ENCODE measurements at places on chromosomes 3 and 15.

DNA sequence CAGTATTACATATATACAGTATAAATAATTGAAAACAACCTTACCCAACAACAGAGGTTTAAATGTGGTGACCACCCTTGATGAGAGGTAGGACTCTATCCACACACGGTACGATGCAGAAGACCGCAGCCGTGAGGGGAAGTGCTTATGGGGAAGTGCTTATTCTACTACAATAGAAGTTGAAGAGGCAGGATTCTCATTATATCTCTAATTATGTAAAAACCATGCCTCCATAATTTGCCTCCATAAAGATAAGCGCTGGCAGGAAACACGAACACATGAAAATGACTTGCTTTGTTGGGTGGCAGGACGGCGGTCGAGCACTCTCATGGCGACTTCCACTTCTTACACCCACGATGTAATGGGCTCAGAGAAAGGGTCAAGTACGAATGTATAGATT, 7.2 kb upstream of the MUC13 start:
- no peak overlapping the region for H3K27ac ChIP-seq
- H3K4me3 ChIP-seq, result no peak overlapping the region
- no peaks in the 10 kb centered on the region for H3K27me3 ChIP-seq
- no peak for DNase-seq
- no peaks in the 10 kb centered on the region for H3K36me3 ChIP-seq

GRCh38 chr15:51623386-51623938, 891 bp upstream of the DMXL2 start:
- no peaks in the 10 kb centered on the region for H3K27me3 ChIP-seq
- no peaks in the 10 kb centered on the region for H3K36me3 ChIP-seq
- peak overlapping the region; percentile 87 for H3K4me3 ChIP-seq
- H3K27ac ChIP-seq, result peak overlapping the region; percentile 79
- no peak for DNase-seq
- H3K4me1 ChIP-seq, result peaks cover 18% of the 10 kb centered on the region

DNA sequence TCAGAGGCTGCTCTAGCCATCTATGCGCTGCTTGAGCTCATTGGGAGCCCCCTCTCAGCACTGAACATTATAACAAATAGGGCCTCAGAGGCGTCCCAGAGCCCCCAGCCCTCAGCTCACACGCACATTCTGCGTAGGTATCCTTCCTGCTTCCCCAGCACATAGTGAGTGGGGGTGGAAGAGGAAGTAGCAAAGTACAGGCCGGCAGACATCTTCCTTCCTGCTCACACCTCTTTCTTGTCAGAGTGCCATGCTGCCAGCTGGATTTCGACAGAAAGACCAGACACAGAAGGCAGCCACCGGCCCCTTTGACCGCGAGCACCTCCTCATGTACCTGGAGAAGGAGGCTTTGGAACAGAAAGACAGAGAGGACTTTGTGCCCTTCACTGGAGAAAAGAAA, 16.6 kb downstream of the TMOD2 start:
- H3K27me3 ChIP-seq, result no peaks in the 10 kb centered on the region
- DNase-seq, result no peak
- H3K4me3 ChIP-seq, result no peak overlapping the region
- peaks cover 17% of the 10 kb centered on the region for H3K36me3 ChIP-seq

DNA sequence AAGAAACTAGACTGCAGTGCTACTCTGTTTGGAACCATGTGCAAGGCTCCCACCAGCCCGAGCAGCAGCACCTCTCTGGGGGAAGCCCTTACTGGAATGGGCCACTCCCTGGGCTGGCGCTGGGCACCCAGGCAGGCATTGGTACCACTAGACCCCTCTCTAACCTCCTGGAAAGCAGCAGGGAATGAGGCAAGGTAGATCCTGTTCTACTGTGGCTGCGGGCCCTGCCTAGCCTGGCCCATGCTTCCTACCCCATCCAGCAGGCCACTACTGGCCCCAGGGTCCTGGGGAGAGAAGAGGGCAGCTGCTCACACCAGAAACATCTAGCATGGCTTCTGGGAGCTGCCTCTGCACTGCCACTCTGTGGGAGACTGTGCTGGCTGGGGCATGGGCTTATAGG, 44.8 kb downstream of the MESD start:
- H3K4me1 ChIP-seq, result peaks cover 21% of the 10 kb centered on the region
- H3K4me3 ChIP-seq, result no peak overlapping the region
- DNase-seq, result no peak
- H3K27me3 ChIP-seq, result no peaks in the 10 kb centered on the region
- H3K36me3 ChIP-seq, result peaks cover 61% of the 10 kb centered on the region

DNA sequence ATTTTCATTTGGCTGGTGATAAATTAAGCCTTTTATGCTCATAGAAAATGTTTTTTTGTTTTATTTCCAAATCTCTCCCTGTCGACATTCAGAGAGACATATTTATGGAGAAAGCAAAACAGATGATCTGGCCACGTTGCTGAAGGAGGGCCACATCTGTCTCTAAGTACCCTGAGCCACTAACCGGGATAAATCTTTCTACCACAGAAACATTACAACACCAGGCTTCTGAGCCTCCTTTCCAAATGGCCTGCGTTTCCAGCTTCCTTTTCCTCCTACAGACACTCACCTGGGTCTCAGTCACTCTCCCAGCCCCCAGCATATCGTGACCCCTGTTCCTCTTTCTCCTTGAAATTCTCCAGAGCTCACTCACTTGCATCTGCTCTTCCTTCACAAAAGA, 161.0 kb downstream of the ARRDC4 start:
- no peak for DNase-seq
- H3K36me3 ChIP-seq, result no peaks in the 10 kb centered on the region
- H3K4me3 ChIP-seq, result no peak overlapping the region
- H3K27ac ChIP-seq, result no peak overlapping the region

DNA sequence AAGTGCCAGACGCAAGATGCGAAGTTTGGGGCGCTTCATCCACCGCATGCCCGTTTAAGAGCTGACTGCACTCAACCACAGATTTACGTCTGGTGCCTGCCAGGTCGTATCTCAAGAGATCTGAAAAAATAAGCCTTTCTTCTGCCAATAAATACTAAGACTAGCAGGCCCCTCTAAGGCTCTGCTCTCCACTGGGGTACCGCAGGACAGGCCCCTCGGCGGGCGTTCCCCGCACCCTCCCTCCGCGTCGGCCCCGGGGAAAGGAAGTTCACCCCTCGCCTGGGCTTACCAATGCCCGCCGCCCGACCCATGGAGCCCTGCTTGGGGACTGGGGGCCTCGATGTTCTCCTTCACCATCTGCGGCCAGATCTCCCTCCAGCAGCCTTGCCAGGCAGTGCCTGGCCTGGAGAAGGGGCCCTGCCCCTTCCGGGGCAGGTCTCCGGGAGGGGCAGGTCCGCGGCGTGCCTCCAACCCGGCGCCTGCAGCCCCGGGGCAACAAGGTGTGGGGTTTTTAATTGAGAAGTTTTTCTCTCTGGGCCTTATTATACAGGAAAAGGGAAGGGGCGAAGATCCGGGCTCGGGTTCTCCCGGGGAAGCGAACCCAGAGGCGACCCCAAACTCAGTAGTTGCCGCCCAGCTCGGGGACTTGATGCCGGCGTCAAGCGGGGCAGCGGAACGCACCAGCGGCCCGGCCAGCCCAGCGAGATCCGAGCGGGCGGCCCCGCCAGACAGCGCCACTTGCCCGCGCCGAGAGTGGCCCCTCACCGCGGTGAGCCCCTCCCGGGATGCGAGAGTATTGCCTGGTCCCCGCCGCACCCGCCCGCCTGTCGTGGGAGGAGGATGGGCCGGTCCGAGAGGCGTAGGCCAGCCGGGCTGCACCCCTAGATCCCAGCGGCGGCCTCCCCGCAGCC, 735 bp downstream of the GOLGA8B start:
- no peaks in the 10 kb centered on the region for H3K36me3 ChIP-seq
- no peak overlapping the region for H3K27ac ChIP-seq
- no peak for DNase-seq
- no peaks in the 10 kb centered on the region for H3K27me3 ChIP-seq

DNA sequence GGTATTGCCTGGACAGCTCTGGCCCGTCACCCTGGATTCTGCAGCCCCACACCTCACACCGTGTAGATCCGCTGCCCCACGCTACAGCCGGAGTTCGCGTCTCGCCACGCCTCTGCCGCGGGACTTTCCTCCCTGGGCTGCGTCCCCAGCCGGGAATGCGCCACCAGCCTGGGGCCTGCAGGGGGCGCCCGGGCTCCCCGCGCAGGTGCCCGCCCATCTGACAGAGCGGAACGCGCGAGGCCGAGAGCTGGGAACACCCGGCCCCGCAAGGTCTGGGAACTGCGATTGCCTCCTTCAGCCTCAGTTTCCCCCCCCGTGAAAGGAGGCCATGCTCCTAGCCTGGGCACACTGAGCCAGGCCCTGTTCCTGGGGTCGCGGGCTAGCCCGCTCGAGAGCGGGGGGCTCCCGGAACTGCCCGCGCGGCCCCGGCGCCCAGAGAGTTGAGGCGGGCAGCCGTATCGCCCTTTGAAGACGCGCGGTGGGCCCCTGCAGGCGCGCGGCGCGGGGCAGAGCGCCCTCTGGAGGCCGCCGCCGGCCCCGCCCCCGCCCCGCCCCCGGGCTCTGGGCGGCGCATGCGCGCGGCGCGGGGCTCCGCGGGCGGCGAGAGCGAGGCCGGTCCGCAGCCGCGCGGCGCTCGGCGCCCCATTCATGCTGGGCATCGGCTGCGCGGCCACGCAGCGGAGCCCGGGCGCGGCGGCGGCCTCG, at the start of gene PLXNA1:
PLXNA1 (plus strand) TSS at position 645 of the 705 bp plus-strand sequence. CDS start 5,479 bp downstream, outside the sequence.
- H3K36me3 ChIP-seq, result no peaks in the 10 kb centered on the region
- H3K27ac ChIP-seq, result peak within 1 kb of the TSS; percentile 49

DNA sequence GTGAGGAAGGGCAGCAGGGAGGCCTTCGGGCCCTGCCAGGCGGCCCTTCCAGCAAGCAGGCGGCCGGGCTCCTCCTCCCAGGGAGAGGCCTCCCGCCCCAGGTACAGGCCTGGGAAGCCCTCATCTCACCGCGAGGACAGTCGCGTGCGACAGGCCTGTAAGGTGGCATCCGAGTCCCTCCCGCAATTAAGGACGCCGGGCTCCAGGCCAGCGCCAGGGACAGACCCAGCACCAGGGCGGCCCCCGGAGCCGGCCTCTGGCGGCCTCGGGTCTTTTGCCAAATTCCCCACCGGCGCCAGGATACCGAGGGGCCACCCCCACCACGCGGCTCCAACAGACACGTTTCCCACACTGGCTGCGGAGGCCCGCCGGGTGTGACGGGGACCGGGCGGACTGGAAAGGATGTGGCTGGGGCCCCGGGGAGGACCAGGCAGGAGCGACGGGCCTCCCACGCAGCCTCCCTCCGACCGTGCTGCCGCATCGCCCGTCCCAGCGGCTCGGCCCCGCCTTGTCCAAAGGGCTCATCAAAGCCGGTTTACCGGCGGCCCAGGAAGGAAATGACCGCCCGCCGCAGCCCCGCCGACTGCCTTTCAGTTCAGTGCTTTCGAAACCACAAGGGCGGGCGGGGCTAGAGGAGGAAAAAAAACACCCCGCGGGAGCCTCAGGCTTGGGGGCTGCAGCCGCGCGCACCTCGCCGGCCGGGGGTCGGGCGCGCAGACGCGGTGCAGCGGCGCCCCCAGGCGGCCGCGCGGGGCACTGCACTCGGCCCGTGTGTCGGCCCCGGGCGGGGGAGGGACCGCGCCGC, 11.3 kb downstream of the XXYLT1 start:
- DNase-seq, result peak; percentile 97
- H3K27me3 ChIP-seq, result no peaks in the 10 kb centered on the region
- H3K27ac ChIP-seq, result peak overlapping the region; percentile 89
- peaks cover 48% of the 10 kb centered on the region for H3K4me1 ChIP-seq

DNA sequence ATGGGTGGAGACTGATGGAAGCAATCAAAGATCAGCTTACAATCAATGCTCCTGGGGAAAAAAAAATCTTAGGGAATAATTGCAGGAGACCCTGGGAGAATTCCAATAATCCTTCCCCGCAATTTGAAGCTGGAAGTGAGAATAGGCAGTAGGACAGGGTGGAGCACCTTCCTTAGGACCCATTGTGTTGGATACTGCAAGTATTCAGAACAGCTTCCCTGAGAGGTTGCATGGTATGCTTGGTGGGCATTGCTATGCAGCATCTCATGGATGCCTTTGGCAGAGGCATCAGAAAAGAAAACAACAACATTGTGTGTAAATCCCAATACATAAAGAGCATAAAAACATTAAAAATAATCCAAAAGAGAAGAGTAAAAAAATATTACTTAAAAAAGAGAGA, 24.6 kb upstream of the DUT start:
- DNase-seq, result no peak
- H3K27me3 ChIP-seq, result no peaks in the 10 kb centered on the region
- H3K36me3 ChIP-seq, result no peaks in the 10 kb centered on the region
- no peaks in the 10 kb centered on the region for H3K4me1 ChIP-seq
- no peak overlapping the region for H3K4me3 ChIP-seq

- peaks cover 89% of the 10 kb centered on the region for H3K36me3 ChIP-seq
- H3K4me1 ChIP-seq, result no peaks in the 10 kb centered on the region
- no peak overlapping the region for H3K4me3 ChIP-seq
These were observed 55.0 kb downstream of the SETD5 start for GRCh38 chr3:9452417-9452816.

DNA sequence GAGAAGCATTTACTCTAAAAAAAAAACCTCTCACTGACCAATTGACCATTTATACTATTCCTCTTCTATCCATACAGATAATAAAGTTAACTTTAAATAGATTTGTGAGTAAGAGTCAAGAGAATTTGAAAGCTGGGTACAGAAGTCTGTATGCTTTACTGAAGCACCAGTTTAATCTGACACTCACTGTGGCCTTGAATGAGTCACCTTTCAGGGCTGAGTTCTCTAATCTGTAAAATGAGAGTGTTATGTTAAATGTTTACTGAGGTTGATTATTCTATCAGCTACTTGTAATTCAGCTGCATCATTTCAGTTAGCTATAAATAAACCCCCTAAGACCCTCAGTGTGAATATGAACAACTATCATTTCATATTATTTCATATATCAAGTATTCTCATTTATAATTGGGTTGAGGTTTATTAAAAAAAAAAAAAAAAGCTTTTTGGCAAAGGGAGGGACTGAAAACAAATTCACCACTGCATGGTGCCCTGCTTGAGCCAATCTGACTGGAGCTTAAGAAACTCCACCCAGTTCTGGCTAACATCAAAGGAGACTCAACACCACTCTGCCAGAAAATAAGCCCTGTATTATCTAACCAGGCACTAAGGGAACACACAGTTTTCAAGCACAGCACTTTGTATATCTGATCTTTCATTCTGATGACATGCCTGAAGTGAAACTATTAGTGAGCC, 2.8 kb downstream of the MAP4 start:
- H3K36me3 ChIP-seq, result no peaks in the 10 kb centered on the region
- H3K4me1 ChIP-seq, result peaks cover 39% of the 10 kb centered on the region
- no peak for DNase-seq
- no peak overlapping the region for H3K4me3 ChIP-seq

GRCh38 chr15:94893091-94893490, 661.7 kb downstream of the MCTP2 start:
- no peaks in the 10 kb centered on the region for H3K4me1 ChIP-seq
- H3K27ac ChIP-seq, result no peak overlapping the region
- no peak for DNase-seq
- H3K36me3 ChIP-seq, result no peaks in the 10 kb centered on the region

Data from suprapubic skin (tissue), 4 donors.